ENCODE measurements at places on chromosomes 1 and 21.

- no peak for DNase-seq
Observed at GRCh38 chr1:156914440-156914856, 6.0 kb upstream of the LRRC71 start.

GRCh38 chr1:8661185-8662110 lies 156.0 kb downstream of the RERE start:
- no peak for DNase-seq

- DNase-seq = no peak
Observed at GRCh38 chr1:41368366-41368765, 7.1 kb downstream of the FOXO6 start.

DNA sequence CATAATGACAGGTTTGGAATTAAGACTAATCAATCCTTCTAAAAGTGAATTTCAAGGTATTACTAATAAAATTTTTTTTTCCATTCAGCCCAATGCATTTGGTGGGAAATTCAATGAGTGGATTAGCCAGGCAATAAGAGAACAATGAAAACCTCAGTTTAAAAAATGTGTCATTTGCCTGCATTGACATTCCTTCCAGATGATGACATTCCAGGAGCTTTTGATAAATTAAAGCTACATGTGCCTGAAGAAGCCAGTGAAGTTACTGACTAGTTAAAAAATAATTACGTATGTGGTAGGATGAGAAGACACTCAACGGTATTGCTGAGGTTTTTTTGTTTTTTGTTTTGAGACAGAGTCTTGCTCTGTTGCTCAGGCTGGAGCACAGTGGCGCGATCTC lies 37.9 kb upstream of the RC3H1 start:
- DNase-seq = no peak

GRCh38 chr1:155978973-155979429 lies 654 bp upstream of the ARHGEF2 start:
- peak; percentile 54 for DNase-seq

- no peak for DNase-seq
Observed at GRCh38 chr1:171206978-171207355, 21.9 kb downstream of the FMO2 start.

DNA sequence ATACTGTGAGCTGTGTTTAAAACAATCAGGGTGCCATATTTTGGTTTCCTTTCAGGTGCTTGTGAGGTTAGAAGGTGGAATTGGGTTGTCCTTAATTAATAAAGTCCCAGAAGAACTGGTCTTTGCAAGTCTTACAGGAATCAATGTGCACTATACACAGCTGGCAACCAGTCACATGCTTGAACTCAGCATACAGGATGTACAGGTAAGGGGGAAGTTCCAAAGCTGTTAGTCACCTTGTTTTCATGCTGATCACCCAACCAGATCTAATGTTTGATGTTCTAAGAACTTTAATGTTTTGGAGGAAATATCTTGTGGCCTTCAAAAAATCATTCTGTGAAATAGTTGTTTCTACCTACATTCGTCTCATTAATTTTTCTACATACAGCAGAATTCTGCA lies 156.3 kb downstream of the VPS13D start:
- no peak for DNase-seq

DNA sequence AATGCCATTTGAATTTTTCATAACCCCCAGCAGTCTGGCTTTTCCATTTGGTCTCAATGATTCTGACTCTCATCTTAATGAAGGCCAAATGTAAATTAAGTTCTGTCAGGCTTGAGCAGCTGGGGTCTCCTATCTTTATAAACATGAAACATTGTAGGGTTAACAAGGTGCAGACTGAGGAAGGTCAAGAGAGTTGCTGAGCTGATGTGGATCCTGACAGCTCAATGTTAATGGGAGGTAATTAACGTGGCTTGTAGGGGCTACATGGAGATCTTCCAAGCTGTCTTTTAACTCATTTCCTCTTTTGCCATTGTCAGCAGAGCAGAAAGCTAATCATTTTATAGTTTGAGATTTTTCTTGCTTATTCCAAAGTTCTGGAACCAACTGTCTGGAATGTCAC lies 55.2 kb downstream of the FGGY start:
- DNase-seq = no peak

- DNase-seq = no peak
Observed at GRCh38 chr1:197302775-197303174, 34.7 kb downstream of the CRB1 start.

DNA sequence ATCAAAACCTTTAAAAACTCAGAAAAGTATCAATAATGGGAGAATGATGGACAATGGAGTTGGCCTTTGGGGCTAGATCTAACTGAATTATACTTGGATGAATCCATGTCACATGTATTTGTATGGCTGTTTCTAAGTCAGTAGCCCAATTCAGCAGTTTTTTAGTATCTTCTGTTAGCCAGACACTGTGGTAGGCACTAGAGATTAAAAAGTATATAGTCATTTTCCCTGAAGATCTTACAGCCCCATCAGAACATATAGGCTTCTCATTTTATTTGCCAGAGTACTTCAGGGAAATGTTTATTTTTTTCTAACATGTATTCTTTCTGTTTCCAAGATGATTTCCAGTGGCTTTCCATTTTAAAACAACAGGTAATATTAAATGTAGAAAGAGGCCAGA lies 273.7 kb downstream of the NFIA start:
- no peak for DNase-seq

DNA sequence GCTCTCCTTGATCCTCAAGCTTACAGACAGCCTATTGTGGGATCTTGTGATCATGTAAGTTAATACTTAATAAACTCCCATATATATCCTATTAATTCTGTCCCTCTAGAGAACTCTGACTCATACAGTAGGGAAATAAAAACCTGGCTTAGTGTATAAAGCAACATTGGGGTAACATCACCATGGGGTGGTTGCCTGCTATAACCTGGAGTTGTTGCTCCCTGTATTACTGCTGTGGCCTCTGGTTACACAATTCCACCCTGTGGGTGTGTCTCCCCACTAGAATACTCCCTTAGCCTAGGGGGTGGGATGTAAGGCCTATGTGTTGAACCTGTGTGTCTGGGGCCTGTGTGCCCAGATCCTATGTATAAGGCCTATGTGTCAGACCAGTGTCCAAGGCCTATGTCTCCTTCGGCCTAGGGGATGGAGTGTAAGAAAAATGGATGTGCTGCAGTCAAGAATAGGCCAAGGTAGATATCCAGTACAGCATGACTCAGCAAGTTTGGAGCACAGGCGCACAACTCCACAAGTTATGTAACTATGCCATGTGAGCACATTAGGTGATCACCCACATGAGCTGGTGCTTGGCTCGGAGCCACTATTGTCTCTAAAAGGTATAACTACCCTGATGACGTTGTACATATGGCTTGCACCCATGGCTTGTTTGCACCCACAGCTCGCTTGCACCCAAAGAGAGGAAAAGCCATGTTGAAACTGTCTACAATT lies 96.8 kb upstream of the C1orf21 start:
- no peak for DNase-seq

GRCh38 chr1:162855461-162856150 lies 5.4 kb downstream of the CCDC190 start:
- DNase-seq = no peak

DNA sequence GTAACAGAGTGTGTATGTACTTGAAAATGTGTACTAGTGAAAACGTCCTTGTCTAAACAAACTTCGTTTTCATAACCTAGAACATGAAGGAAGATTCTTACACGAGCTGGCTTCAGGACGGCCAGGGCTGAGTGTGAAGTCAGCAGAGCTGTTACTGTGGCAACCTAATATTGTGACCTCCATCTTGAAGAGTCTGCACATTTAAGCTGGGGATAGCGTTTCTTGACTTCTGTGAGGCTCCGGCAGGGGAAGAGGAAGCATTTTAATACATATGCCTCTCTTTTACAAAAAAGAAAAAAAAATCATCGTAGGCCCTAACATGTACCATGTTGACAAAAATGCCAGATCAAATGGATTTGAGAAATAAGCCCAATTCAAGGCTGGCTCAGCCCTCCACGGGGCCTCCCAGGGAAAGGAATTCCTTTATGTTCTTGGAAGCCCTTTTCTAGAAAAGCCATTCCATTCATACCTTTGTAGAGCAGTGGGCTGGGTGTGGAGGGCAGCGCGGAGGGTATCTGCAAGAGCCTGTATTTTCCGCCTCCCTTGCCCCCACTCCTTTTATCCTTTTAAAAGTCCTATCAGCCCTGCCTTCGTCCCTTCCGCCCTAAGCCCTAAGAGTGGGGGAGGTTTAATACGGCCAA lies 51.1 kb downstream of the SIM2 start:
- no peak for DNase-seq

- no peak for DNase-seq
Observed at GRCh38 chr1:2865571-2866421, 64.3 kb upstream of the TTC34 start.

GRCh38 chr1:3856923-3857790 lies at the start of the genes CEP104 and DFFB:
TSS of gene CEP104 (minus strand) at chr1:3857211. CDS start at chr1:3852407, 4,804 bp downstream.
TSS of gene DFFB (plus strand) at chr1:3857476. CDS start at chr1:3857604, 128 bp downstream.
- peak; percentile 99 for DNase-seq

- DNase-seq = no peak
Observed at GRCh38 chr21:46126309-46127238, 28.7 kb downstream of the COL6A2 start.

DNA sequence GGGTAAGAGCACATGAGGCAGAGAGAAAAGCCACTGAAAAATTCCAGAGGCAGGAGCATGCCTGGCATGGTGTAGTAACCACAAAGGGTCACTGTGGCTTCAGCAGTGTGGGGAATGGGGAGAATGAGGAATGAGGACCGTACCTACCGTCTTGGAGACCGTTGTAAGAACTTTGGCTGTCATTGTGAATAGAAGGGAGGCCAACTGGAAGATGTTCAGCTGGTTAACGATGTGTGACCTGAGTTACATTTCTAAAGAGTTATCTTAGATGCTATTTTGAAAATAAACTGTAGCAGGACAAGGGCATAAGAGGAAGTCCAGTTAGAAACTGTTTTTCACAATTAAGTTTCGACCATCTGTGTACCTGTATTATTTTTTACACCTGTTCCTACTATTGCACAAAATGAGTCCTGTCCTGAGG lies 365.5 kb upstream of the SGIP1 start:
- no peak for DNase-seq

DNA sequence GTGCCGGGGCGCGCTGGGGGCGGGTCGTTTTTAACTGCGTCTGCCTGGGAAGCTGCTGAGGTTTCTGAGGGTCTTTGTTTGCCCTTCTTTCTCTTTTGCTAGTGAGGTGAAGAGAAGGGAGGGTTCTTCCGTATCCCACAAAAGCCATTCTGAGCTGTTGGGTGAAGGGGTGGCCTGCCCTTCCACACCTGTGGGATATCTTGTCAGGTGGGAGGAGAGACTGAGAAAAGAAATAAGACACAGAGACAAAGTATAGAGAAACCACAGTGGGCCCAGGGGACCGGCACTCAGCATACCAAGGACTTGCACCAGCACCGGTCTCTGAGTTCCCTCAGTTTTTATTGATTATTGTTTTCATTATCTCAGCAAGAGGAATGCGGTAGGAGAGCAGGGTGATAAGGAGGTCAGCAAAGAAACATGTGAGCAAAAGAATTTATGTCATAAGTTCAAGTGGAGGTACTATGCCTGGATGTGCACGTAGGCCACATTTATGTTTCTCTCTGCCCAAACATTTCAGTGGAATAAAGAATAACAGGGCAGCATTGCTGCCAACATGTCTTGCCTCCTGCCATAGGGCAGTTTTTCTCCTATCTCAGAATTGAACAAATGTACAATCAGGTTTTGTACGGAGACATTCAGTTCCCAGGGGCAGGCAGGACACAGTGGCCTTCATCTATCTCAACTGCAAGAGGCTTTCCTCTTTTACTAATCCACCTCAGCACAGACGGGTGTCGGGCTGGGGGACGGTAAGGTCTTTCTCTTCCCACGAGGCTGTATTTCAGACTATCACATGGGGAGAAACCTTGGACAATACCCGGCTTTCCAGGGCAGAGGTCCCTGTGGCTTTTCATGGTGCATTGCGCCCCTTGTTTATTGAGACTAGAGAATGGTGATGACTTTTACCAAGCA lies 972 bp downstream of the PGBD2 start:
- DNase-seq = no peak

Data from HuH-7 (cell line).